ENCODE measurements at places on chromosomes 11 and 22.

DNA sequence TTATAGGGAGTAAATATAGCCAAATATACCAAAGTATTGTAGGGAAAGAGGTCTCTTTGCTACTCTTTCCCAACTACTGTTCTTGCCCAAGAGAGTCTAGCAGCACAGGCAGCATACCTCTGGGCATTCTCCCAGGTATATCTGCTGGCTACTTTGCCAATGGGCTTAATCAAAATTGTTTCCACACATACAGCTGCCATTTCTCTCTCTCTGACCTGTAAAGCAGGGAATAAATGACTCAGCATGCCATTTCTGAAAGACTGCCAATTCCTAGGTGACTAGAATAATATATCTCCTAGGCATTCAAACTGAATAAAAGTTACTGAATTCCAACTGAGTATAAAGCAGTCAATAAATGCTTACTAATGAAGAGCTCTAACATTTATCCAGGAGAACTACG is 44.6 kb downstream of the RDX start:
- peak; percentile 25 for DNase-seq

DNA sequence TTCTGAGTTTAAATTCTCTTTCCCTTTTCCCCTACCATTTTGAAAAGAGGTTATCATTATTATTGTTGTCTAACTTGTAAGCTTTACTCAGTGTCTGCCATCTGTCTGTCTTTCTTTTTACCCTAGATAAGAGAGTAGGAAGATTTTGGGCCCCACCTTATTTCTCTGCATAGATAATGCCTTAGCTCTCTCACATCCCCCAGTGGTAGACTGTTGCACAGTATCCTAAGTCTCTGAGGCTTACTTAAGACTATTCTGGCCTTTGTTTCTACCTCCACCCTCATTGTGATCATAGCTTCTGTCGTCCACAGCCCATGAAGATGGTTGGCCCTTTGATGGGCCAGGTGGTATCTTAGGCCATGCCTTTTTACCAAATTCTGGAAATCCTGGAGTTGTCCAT is 3.6 kb upstream of the OR51L1 start:
- DNase-seq: no peak

DNA sequence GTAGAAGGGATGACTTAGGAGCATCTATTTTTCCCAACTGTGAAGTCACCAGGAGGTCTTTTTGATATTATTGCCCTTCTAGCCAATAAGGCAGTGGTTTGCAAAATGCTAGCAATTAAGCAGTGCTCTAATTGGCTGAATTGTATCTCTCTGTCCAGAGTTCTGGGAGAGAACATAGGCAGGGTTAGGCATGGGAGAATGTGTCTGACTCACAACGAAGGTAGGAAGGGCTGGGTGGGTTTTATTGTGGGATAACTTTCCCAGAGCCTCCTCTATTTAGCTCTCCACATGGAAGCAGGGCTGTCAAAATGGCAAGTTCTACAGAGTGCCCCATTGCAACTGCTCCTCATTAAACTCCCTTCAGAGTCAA is 415.9 kb upstream of the CADM1 start:
- no peak for DNase-seq

DNA sequence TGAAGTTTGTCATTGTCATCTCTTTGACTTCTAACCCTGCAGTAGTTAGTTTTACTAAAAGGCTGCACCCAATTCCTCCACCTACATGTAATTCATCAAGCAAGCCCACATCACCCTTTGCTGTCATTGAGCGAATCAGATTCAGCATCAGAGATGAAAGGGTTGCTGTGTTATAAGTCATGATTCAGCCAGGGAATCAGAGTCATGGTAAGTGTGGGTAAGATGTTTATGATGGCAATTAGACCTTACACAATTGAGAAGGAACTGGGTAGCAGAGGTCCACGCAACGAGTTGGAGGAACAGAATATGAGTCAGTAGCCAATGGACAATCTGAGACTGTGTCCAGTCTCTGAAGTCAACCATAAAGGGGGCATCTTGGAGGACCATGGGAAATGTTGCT is 162.8 kb upstream of the SNX19 start:
- no peak for DNase-seq

DNA sequence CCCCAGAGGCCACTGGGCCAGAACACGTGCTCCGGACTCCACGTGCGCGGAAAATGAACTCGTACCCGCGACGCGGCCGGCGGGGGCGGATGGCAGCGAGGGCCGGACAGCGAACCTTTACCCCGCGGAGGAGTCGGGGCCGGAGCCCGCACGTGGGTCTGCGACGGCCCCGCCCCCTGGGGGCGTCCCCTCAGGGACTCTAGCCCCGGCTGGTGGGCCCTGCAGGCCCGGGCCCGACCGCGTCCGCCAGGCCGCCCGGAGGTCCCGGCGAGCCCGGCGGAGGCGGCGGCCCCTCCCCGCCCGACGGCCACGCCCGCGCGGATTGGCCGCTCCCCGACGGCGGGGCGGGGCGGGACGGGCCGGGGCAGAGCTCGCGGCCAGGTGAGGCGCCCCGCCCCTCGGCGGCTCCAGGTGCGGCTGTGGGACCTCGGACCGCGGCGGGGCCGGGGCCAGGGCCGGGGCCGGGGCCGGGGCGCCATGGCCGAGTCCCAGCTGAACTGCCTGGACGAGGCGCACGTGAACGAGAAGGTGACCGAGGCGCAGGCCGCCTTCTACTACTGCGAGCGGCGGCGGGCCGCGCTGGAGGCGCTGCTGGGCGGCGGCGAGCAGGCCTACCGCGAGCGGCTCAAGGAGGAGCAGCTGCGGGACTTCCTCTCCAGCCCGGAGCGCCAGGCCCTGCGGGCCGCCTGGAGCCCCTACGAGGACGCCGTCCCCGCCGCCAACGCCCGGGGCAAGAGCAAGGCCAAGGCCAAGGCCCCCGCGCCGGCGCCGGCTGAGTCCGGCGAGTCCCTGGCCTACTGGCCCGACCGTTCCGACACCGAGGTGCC is at the start of gene FAM83F:
FAM83F (plus strand) TSS at position 389 of the 827 bp plus-strand sequence; CDS start at position 478, 89 bp downstream.
- no peak for DNase-seq

DNA sequence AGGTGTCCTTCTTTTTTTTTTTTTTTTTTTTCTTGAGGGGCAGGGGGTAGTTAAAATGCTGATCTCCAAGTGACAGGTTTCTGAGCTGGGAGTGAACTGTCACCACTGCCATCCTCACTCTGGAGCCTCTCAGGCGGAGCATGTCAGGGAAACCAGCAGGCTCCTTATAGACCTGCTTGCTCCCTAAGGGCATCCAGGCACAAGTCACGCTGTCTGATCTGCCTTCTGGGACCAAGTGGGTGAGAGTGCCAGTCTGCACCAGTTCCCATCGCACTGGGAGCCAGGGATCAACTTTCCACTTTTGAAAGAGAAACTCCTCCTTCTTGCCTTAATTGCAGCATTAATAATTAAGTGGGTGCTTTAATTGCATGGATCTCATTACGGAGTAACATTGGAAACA is 537.9 kb upstream of the CADM1 start:
- no peak for DNase-seq

DNA sequence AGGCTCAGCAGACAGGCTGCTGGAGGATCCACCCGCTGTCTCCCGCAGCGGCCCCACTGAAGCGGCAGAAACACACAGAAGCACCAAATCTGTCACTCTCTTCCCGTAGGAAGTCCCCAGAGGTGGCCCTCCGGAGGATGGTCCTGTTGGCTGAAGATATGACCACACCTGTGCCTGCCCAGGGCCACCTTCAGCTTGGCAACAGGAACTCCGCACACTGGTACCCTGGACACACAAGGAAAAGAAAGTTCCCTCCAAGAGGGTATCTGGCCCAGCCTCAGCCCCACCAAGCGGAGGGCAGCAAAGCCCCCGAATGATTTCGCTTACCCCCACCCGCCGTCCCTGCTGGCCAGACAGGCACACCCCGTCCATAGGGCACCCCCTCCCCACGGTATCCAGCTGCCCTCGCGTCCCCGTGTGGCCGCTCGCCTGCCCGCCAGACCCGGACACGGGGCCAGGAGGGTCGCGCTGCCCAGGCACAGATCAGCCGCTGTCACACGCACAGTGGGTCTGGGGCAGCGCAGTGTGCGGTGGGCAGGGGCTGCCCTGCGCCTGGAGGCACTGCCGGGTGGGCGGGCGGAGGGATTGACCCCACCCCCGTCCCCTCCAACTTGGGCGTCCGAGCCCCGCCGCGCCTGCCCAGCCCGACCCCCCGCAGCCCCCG is 7.0 kb downstream of the RASSF7 start:
- no peak for DNase-seq

DNA sequence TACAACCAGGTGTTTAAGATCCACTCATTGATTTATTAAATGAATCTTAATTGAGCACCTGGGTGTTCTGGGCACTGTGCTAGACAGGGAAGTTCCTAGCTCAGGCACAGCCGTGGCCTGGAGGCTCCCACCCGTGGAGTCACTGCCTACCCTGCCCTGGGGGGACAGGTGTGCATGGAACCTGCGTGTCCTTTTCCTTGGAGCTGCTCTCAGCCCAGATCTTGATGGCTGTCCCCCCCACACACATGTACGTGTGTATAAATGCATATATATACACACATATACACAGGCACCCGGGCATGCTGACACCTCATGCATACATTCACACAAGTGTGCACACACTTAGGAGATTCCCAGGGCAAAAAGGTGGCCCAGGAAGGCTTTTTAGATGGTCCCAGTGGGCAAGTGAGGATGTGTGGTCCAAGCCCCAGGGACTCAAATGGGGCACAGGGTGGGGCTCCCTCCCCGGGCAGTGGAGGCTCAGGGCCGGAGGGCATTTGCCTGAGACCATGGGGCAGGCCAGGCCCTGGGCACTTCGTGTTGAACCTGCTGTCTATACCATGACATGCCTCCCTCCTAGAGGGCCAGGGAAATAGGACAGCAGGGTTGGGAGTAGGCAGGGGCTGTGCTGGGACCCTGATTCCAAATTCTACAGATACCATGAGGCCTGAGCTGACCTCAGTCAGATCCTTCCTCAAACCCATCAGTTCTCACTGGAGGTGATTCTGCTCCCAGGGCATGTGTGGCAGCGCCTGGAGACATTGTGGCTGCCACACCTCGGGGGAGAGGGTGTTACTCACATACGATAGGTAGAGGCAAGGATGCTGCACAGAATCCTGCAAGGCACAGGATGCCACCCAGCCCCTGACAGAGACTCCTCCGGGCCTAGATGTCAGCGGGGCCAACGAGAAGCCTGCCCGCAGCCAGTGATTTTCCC is 77.8 kb downstream of the BCR start:
- DNase-seq: no peak

DNA sequence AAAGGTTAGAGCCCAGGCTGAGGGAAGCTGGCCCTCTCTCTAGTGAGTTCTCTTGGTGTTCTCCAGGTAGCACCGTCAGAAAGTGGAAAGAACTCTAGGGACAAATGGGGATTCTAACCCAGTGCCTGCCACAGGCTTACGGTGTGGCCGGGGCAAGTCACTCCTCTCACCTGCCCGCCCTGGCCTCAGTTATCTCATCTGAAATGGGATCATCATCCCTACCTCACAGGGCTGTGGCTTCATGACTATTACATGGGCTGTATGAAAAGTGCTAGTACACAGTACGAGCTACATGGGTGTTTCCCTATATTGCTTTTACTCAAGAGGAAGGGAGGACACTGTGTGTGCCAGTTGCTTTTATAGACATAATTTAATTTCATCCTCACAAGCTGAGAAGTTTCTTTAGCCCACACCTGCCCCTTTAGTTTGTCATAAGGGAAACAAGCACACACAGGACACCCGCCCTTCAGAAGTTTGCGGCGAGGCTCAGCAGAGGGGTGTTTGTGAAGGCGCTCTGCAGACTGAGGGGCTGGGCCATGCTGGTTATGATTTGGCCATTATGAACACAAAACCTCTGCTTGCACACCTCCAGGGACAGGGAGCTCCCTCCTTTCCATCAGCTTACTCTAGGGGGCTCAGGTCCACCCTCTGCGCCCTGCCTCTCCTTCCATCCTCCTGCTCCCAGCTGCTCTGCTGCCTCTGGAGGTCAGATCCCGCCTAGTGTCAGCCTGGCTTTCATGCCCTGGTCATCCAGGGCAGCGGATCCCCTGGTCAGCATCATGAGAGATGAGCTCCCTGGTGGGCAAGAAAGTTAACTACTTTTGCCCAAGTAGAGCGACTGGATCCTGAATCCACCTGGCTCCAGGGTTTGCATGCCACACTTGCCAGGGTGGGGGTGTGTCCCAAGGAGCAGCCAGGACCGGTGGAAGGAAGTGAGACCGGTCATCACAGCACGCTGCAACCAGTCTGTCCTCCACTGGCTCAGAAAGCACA is 1.2 kb downstream of the KLHL35 start:
- DNase-seq: no peak

GRCh38 chr22:40058265-40058664 is 63.5 kb downstream of the FAM83F start:
- DNase-seq: no peak

DNA sequence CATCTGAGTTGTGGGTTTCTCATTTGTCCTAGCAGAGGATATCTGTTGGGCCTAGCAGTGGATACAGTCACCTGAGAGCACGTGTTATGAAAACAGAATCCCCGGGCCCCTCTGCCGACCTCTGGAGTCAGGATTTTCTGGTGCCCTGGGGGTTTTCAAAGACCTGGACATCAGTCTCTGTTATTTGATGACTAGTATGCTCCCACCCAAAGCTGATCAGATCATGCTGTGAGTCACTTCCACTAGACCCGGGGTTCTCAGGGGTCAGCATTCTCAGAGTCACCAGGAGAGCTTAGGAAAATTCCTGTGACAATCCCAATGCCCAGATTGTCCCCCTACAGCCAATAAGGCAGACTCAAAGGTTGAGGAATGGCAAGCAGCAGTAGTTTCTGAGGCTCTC is 38.7 kb downstream of the KCNJ1 start:
- DNase-seq: no peak

DNA sequence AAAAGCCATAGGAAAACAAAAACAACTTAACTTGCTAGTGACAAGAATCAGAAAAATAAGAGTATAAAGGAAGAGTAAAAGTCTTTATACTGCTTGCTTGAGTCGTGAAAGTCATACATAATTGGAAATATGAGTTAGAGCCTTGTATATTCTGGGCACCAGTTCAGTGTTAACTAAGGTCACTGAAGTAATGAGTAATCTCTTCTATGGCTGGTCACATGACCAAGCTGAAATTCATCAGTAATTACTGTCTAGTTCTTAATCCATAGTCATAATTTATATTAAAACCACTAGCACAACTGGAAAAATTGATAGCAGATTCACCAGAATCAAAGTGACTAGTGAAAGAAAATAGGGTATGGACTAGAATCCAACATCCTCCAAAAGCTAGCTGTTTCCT is 84.4 kb upstream of the SLC5A12 start:
- DNase-seq: no peak

DNA sequence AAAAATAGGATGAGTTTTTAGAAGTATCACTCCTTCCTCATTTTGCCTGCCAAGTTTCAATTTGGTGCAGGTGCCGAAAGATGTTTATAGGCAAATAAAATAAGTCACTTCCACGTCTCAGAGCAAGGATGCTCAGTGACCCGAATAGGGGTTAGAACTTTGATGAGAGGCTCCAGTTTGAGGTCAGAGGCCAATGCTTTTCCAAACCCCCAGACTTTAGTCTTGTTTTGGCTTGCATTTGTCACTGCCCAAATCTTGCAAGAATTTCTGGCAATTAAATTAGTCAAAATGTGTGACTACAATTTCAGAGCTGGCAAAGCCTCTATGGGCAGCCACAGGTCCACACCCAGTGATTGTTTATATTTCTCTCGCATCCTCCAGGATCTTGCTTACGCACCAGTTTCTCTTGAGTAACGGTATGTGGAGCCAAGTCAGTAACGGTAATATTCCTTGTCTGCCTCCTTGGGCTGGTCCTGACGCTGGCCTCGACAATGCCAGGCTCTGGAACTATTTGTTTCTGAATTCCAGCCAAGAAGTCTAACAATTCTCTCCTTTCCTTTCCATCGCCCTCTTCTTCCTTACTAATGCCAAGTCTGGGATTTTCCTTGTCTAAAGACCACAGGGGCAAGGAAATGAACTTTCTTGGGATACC is 9.9 kb upstream of the NUP160 start:
- peak; percentile 66 for DNase-seq
